ENCODE measurements at places on chromosomes 6 and 20. TPM values are rescaled to one million over a fixed set of nuclear protein-coding genes. Genes with fewer than 3 reads are reported as not detected.

DNA sequence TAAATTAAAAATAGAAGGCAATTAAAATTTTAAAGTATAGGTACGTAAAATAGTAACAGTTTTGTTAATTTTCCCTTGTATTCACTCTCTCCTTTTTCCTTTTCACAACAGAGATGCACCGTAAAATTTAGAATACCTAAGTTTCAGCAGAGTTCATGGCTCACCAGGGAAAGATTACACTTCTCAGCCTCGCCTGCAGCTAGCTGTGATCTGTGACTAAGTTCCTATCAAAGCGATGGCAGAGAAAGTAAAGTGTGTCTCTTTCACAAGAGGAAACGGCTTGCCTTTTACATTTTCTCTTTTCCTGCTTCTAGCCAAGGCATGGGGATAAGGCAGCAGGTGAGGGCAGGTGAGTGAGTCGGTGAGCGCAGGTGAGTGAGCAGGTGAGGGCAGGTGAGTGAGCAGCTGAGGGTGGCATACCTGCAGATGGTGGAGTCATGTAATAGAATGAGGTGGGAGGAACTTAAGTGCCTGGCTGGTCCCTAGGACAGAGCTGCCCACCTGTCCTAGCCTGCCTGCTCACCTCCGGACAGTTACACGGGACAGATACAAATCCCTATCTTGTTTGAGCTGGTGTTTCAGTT is 30.9 kb downstream of the ZFP64 start:
- DNase-seq: no peak

The WFDC12 gene
- total RNA-seq: not detected

GRCh38 chr6:114364301-114364700 is 21.5 kb upstream of the HS3ST5 start:
- DNase-seq: no peak

DNA sequence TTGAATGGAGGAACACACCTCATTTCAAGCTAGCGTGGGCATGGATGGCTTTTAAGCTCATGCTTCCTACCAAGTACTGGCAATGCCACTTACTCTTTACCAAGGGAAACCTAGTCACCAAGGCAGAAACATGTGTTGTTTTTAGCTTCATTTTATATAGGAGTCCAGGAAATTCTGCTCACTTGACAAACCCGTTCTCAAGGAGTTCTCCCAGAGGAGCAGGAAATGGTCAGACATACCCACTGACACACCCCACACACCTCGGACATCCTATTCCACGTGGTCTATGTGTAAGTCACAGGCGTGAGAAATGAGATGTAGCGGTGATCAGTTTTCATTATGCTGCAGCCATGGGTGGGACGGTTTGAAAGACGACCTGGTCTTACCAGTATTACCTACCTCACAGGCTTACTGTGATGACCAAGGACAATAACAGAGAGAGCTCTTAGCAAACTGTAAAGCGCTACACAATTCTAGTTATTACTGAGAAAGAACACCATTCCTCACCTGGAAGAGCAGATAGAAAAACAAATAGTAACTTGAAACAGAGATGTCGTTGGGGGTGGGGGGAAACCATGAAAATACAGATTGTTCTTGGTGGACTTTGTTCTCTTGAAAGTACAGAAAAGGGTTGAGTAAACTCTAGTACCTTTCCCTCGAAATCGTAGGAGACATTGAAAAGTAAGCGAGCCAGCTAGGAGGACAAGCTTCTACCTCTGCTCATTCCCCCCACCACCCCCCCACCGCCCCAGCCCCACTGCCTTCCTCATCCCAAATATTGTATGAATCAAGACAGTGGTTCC is 1.7 kb downstream of the CNKSR3 start:
- no peak for DNase-seq

DNA sequence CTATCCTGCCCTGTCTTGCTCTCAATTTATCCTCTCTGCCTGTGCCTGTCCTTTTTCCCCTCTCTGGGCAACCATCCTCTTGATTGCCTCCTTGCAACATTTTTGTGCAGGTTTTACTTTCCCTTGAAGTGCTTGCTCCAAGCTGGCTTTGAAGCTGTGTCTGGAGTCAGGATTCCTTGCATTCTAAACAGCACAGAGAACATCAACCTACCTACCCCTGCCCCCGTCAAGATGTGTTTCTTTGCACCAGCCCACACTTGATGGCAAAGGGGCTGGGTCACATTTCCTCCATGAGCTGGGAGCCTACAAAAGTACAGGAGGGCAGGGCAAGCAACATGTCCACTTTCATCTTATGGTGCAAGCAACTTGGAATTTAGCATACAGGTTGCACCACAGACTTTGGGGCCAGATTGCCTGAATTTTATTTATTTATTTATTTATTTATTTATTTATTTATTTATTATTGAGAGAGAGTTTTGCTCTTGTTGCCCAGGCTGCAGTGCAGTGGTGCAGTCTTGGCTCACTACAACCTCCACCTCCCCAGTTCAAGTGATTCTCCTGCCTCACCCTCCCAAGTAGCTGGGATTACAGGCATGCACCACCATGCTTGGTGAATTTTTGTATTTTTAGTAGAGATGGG is 206.3 kb downstream of the COL19A1 start:
- DNase-seq: no peak

GRCh38 chr6:37979392-37980221 is 160.1 kb downstream of the ZFAND3 start:
- no peak for DNase-seq

All from esophagus squamous epithelium (tissue), 5 donors.